NCI-H1436 treated with DMSO at 0.1 percent for 48 hours (cell line): ENCODE measurements at places on chromosomes 2 and 18.

- DNase-seq = no peak
Observed at GRCh38 chr2:200856806-200857205, 7.7 kb downstream of the CLK1 start.

GRCh38 chr2:20444101-20444992 lies 2.5 kb upstream of the RHOB start:
- DNase-seq = no peak

DNA sequence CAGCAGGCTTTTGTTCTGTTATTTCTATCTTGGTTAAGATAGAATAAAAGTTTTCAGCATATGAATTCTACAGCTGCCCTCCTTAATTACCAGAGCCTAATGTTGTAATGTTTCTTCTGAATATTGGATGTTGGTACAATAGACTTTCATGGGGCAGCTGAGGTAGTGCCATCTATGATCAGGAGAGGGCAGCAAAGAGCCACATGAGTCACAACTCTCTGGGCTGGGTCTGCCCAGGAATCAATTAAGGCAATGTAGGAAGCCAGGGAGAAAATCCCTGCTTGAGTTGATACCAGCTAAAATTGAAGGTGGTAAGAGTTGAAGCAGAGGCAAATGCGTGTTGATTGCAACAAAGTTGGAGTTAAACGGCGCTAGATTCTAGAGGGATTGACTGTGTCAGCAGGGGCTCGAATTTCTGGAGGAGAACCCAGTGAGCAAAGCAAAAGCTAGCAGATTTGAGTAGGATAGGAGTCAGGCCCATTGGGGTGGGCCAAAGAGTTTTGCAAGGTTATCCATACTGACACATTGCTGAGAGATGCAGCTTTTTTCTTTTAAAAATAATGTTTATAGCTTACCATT lies 10.6 kb upstream of the MC5R start:
- DNase-seq = no peak

- no peak for DNase-seq
Observed at GRCh38 chr2:15797939-15798281, 142.4 kb upstream of the MYCN start.

- DNase-seq = no peak
Observed at GRCh38 chr2:160701822-160702221, 208.2 kb upstream of the RBMS1 start.

GRCh38 chr18:55376387-55376786 lies 211.6 kb downstream of the TCF4 start:
- no peak for DNase-seq

DNA sequence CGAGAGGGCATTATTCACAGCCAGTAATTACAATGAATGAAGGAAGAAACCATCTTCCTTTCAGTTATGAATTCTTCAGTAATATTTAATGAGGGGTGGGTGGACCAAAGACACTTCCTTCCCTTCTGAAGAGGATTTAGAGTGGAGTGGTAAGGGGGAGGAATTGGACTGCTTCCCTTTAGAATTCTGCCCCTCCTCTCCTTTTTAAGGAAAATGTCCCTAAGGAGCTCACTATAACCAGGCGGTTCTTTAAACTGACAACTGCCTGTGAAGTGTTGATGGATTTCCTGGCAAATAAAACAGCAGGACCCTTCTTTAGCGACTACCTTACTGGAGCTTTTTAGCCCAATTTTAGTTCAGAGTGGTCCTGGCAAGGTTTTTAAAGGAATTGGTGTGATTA lies 86.4 kb downstream of the LIMS1 start:
- no peak for DNase-seq

GRCh38 chr18:76573325-76574025 lies 78.4 kb upstream of the ZNF516 start:
- no peak for DNase-seq

DNA sequence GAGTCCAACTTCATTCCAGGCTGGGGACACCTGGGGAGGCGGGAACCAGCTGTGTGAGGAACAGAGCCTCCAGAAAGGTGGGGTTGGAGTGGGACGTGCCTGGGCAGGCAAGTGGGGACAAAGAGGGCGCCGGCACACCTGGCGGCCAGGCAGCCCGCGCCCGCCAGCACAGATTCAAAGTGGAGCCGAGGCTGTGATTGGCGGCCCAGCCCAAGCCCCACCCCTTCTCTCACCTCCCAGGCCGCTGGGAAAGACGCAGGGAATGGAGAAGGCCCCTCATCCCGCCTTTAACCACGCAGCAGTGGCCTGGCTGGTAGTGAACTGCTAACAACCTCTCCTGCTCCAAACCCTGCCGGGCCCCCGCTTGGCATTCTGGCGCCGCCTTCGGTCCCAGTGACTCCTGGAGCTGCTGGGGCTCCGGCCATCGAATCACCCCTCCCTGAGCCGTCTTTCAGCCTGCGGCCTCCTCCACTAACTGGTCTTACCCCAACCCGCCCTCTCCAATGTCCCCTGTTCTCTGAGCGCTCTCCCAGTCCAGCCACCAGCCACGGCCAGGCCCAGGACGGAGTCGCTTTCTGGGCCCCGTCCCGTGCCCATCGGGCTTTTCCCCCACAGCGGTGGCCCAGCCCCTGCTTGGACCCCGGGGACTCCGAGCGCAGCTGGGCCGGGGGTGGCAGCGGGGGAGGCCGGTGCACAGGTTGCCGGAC lies 27.9 kb upstream of the PTMA start:
- peak; percentile 73 for DNase-seq

DNA sequence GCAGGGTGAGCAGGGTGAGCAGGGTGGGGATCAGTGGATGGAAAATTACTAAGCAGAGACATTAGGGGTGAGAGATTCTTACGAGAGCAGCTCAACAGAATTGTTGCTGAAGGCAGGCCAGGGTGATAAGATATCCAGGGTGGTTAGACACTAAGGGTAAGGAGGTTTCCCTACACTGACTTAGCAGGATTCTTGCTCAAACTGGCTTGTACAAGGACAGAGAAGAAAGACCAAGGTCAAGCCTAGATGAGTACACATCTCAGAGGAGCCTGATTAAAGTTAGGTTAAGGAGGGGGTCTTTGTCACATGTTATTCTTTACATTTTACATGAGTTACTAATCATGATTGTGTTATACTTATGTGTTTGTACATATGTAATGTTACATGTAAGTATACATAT lies 262.8 kb upstream of the FANCL start:
- DNase-seq = no peak

DNA sequence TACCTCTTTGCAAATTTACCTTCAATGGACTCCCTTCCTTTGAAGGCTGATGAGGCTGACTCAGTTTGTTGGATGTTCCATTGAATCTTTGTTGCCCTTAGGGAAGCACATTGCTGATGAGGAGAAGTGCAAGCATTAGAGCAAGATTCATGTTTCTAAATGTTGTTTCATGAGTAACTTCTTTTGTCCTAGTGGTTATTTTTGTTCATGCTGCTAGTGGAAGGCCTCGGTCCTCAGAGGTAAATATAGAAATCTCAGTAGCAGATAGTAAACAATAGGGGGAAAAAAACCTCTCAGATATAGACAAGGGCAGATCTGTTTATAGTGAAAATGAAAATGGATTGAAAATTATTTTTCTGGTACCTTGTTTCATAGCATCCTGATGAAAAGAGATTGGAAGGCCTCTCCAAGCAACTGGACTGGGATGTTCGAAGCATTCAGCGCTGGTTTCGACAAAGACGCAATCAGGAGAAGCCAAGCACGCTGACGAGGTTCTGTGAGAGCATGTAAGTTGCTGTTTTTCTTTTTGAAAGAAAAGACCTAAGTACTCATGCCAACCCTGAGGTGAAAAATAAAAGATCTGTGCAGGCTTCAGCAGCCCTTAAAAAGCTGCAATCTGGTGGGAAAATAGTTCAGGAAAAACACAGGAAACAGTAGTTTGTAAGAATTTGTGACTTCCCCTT lies 104.9 kb downstream of the CERS6 start:
- no peak for DNase-seq

DNA sequence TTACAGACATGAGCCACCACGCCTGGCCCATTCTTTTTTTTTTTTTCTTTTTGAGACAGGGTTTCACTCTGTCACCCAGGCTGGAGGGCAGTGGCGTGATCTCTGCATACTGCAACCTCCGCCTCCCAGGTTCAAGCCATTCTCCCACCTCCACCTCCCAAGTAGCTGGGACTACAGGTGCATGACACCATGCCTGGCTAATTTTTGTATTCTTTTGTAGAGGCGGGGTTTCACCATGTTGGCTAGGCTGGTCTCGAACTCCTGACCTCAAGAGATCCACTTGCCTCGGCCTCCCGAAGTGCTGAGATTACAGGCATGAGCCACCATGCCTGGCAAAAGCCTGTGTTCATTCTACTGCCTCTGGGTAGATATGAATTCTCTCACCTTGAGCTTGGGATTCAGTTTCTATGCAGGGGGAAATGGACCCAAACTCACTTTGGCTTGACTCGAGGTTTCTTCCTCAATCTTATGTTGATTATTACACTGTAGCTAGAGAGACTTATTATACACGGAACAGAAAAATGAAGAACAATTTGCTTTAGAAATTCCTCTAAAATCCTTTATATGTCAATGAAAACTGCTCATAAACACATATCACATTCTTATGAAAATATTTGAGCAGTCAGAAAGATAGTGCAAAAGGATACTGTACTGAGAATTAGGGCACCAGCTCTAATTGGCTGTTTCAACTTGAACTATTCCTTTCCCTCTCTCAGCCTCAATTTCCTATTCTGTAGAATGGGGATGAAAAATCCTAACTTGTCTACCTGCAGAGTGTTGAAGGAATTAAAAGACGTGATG lies 252.3 kb downstream of the MYCN start:
- no peak for DNase-seq

DNA sequence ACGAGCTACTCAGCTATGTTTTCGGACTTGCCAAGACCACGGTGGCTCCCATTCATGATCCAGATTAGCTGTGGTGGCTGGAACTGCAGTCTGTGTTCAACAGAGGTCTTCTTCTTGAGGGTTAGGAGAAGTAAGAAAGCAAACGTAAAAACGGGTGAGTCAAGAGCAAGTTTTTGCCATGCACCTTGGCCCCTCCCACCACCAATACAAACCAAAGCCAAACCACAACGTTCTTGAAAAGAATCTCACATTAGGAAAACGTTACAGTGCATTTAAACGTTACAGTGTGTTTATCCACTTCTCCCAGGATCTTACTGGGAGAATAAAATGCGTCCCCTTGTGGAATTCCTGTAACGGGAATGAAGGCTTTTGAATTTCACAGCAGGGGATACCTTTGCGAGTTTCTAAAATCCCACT lies 725 bp downstream of the FBXO48 start:
- no peak for DNase-seq

DNA sequence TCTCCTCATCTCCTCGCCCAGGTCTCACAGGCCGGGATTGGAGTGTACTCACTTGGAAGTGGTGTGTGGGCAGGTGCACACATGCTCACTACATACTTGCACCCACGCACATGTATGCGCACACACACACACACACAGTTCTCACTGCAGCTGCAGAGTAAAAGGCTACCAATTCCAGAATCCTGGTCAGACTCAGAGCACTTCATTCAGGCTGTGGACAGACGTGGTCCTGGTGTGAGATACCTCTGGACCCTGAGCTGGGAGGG lies 19.4 kb downstream of the CELF4 start:
- no peak for DNase-seq

- no peak for DNase-seq
Observed at GRCh38 chr2:134461511-134461910, 207.6 kb downstream of the MGAT5 start.

- DNase-seq = no peak
Observed at GRCh38 chr2:211084352-211084751, 528.0 kb downstream of the CPS1 start.

DNA sequence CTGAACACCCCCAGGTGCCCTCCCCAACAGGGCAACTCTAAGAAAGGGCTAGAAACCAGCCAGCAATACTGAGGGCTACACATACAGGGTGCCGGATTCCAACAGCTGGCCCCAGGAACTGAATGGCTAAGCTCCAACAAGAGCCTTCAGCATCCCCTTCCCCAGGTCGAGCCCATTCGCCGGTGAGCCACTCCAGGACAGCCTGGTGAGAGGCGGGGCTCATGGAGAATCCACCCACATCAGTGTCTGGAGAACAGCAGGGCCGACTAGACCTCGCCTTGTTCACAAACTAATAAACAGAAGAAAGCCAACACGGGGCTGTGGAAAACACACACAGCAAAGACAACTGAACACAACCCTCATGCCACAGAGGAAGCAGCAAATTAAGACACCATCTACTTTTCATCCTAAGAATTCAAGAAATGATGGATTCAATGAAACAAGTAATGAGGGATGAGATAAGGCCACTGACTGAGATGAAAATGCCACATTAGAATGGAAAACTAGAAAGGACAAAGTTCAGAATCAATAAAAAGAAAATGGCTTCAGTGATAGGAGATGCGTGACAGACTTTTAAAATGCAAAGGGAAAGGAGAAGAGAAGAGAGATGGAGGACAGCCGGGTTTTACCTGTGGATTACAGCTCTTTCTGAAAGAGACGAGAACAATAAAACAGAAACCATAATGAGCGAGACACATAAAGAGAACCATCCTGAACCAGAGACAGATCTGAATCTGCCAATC lies 8.2 kb downstream of the PER2 start:
- DNase-seq = no peak

DNA sequence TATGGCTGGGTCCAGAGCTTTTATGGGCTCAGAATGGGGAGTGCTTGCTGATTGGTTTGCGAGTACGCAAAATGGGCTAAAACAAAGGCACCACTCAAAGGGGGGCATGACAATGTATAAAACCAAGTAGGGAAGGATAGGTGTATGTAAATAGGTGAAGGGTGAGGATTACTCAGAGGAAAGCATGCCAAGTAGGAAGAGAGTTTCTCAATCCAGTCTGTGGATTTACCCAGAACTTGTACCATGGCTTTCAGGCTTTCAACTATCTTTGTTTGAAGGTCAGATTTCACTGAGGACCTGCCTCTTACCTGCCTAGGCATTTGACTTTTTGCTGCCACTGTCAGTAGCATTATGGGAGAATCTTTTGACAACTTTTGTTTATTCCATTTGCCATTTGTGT lies 92.3 kb downstream of the RAB3GAP1 start:
- no peak for DNase-seq

- no peak for DNase-seq
Observed at GRCh38 chr18:34650121-34650545, 60.0 kb upstream of the DTNA start.

- no peak for DNase-seq
Observed at GRCh38 chr2:227728035-227728434, at the start of gene SCYGR7. SCYGR7 (plus strand) TSS chr2:227728335; CDS start chr2:227728335, 0 bp downstream.

DNA sequence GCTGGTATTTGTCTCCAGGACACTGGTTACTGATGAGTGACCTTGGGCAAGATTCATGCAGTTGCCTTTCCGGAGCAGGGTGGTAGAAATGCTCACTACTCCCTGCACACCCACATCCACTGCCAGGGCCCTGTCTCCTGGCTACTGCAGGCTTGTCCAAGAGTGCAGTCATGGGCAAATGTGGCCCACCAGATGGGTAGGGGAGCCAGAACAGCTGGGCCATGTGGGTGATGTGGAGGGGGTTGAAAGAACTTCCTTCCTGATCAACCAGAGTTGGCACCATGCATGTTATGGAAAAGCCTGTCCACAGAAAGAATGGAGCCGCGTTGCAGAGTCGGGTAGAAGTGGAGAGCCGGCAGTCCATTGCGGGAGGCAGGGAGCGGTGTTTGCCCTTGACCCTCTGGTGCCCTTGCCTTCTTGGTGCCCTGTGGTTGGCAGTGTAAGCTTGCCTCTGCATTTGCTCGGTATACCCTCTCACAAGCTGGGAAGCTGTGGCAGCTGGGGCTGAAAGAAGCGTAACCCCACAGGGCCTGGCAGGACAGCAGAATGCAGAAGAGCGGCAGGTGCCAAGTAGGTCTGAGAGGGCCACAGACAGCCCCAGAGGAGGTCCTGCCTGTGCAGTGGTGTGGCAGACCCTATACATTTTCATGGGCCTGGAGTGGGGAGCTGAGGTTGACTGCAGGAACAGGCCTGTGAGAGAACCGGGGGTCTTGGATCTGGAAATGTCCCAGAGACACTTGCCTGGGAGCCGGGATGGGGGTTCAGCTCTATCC lies 253.2 kb downstream of the TFCP2L1 start:
- DNase-seq = no peak
